ENCODE measurements at places on chromosomes 16 and 17. TPM values are rescaled to one million over a fixed set of nuclear protein-coding genes. Genes with fewer than 3 reads are reported as not detected.
A peak's percentile ranks its signal among the peaks of the same experiment; 100 is the strongest.

DNA sequence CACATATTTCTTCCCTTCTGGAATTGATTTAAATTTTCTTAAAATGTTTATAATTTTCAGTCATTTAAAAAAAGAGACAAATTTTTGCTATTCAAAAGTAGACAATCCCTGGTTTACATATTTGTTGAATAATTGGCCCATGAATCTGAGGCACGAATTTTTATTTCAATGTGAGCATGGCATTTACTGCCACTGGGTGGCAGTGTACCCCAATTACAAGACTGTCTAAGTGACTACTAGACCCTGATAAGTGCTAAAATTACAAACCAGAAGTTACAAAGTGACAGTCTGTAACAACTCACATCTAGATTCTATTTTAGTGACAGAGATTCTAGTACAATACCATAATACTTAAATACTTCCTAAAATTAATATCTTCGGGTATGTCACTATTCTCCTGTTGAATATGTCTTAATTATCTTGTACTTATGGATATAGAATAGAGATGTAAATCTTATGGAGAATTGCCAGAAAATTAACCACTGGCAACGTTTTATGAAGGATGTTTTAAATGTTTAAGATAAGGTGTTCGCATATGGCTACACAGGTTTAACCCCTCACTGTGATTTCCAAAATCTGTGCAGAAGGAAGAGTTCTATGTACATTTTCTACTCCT, 235.8 kb downstream of the MAP2K4 start:
- no peaks in the 10 kb centered on the region for H3K36me3 ChIP-seq
- no peak for DNase-seq
- H3K27ac ChIP-seq = no peak overlapping the region
- no peaks in the 10 kb centered on the region for H3K27me3 ChIP-seq
- H3K4me3 ChIP-seq = no peak overlapping the region
- no peaks in the 10 kb centered on the region for H3K4me1 ChIP-seq

GRCh38 chr17:13350466-13350865, 251.3 kb downstream of the HS3ST3A1 start:
- H3K27me3 ChIP-seq = no peaks in the 10 kb centered on the region
- no peak for DNase-seq

- peak overlapping the region; percentile 98 for H3K4me3 ChIP-seq
- peaks cover 9% of the 10 kb centered on the region for H3K4me1 ChIP-seq
- no peaks in the 10 kb centered on the region for H3K36me3 ChIP-seq
- peak overlapping the region; percentile 100 for H3K27ac ChIP-seq
These were observed 775 bp downstream of the CYTH1 start for GRCh38 chr17:78781104-78781892.

Gene CLEC19A
- total RNA-seq = not detected

GRCh38 chr16:80123189-80123588, 417.6 kb upstream of the DYNLRB2 start:
- H3K27me3 ChIP-seq = no peaks in the 10 kb centered on the region
- no peaks in the 10 kb centered on the region for H3K36me3 ChIP-seq
- no peak overlapping the region for H3K4me3 ChIP-seq
- DNase-seq = no peak
- no peak overlapping the region for H3K27ac ChIP-seq

- no peak for DNase-seq
- H3K36me3 ChIP-seq = no peaks in the 10 kb centered on the region
- H3K4me3 ChIP-seq = no peak overlapping the region
- peaks cover 7% of the 10 kb centered on the region for H3K4me1 ChIP-seq
These were observed 39.2 kb downstream of the KSR1 start for GRCh38 chr17:27495460-27495859.

GRCh38 chr17:70609566-70609965, 440.2 kb downstream of the KCNJ2 start:
- H3K27me3 ChIP-seq = no peaks in the 10 kb centered on the region
- no peak overlapping the region for H3K4me3 ChIP-seq
- no peaks in the 10 kb centered on the region for H3K4me1 ChIP-seq
- no peaks in the 10 kb centered on the region for H3K36me3 ChIP-seq

DNA sequence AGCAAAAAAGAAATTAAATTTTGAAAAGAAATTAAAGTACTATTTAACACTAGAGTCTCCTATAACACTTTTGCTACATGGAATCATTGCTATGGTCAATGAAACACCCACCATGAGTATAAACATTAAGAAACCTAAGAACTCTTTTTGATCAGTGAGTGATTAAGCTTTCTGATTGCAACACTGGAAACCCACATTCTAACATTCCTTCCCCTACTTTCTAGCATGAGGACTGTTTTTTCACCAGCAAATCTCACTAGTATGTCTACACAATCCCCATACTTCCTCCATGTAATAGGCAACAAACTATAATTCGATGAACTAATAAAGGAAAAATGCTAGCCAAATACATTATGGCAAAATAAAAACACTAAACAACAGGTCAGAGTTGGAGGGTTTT, 54.7 kb downstream of the SKAP1 start:
- no peaks in the 10 kb centered on the region for H3K36me3 ChIP-seq
- H3K27ac ChIP-seq = no peak overlapping the region
- DNase-seq = no peak
- H3K4me1 ChIP-seq = no peaks in the 10 kb centered on the region
- H3K4me3 ChIP-seq = no peak overlapping the region

- H3K4me3 ChIP-seq = no peak overlapping the region
- no peaks in the 10 kb centered on the region for H3K36me3 ChIP-seq
- H3K27ac ChIP-seq = no peak overlapping the region
- no peak for DNase-seq
These were observed 11.9 kb downstream of the STAC2 start for GRCh38 chr17:39213852-39214251.

GRCh38 chr16:22053921-22054341, 38.4 kb upstream of the VWA3A start:
- no peak overlapping the region for H3K27ac ChIP-seq
- H3K27me3 ChIP-seq = no peaks in the 10 kb centered on the region
- H3K4me3 ChIP-seq = no peak overlapping the region
- H3K4me1 ChIP-seq = no peaks in the 10 kb centered on the region

Gene GSPT1
- total RNA-seq = 33.9 TPM

- H3K4me3 ChIP-seq = no peak overlapping the region
- H3K27me3 ChIP-seq = no peaks in the 10 kb centered on the region
- no peaks in the 10 kb centered on the region for H3K36me3 ChIP-seq
- H3K27ac ChIP-seq = no peak overlapping the region
These were observed 8.5 kb downstream of the CCL18 start for GRCh38 chr17:36072431-36073121.

Gene NHLRC4
- total RNA-seq = 1.7 TPM

Gene CDR2L
- total RNA-seq = 80.7 TPM

DNA sequence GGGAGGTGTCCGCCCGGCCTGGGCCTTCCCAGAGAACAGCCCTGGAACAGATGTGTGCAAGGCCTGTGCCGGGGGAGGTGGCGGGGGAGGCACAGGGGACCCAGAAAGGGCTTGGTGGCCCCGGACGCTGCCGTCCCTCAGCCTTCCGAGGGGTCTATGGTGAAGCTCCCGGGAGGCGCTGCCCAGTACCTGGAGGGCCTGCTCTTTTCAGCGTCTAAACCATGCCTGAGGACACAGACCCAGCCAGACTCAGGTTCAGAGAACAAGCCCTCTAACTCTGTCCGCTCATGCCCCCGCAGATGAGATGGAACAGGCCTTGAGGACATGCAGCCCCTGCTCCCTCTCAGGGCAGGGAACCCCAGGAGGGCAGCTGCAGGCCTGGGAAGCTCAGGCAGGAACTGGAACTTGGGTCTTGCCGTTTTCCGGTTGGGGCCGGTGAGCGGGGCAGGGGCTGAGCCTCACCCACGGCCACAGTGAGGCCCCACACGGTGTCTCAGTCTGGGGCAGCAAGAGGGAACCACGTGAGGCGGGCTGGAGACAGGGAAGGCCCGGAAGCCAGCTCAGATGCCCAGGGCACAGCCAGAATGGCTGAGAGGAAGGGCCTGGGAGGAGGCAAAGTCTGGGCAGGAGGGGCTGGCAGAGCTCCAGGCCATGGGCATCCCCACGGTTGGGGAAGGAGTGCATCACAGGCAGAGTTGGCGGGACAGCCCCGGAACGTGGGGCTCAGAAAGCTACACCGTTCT, 12.5 kb downstream of the SLC16A3 start:
- peaks cover 33% of the 10 kb centered on the region for H3K4me1 ChIP-seq
- H3K4me3 ChIP-seq = no peak overlapping the region
- H3K36me3 ChIP-seq = no peaks in the 10 kb centered on the region
- H3K27ac ChIP-seq = peak overlapping the region; percentile 48
- H3K27me3 ChIP-seq = no peaks in the 10 kb centered on the region

DNA sequence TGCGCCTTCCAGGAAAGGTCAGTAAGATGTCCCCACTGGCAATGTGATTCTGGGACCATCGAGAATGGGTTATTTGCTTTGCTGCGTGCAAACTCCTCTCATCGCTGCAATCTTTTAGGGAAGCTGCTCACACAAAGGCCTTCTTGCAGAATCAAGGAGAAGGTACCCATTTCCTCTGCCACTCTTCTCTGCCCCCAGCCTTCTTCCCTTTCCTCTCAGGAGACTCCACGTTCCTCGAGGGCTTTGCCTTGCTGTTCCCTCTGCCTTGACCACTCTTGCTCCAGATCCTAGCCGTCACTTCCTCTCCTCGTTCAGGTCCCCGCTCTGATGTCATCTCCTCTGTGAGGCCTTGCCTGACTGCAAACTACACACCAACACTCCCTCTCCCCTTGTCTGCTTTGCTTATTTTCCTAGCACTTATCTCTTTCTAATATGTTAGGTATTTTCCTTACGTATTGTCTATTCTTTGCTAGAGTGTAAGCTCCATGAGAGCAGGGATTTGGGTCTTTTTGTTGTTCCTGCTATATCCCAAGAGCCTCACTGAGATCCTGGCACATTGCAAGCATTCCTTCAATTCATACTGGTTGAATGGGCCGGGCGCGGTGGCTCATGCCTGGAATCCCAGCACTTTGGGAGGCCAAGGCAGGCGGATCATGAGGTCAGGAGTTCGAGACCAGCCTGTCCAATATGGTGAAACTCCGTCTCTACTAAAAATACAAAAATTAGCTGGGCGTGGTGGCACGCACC, 5.3 kb upstream of the CRK start:
- H3K4me3 ChIP-seq = no peak overlapping the region
- no peak overlapping the region for H3K27ac ChIP-seq
- H3K36me3 ChIP-seq = no peaks in the 10 kb centered on the region
- H3K27me3 ChIP-seq = no peaks in the 10 kb centered on the region
- DNase-seq = no peak
- peaks cover 11% of the 10 kb centered on the region for H3K4me1 ChIP-seq

Gene GPR142
- 0.85 TPM for total RNA-seq

Gene GDPD3
- 9.1 TPM for total RNA-seq

- H3K4me3 ChIP-seq = no peak overlapping the region
- H3K27ac ChIP-seq = no peak overlapping the region
- H3K4me1 ChIP-seq = no peaks in the 10 kb centered on the region
- no peak for DNase-seq
- H3K36me3 ChIP-seq = no peaks in the 10 kb centered on the region
These were observed 159.5 kb downstream of the SHISA9 start for GRCh38 chr16:13060932-13061331.

GRCh38 chr17:36593656-36594316, 2.1 kb downstream of the DHRS11 start:
- H3K36me3 ChIP-seq = peaks cover 15% of the 10 kb centered on the region
- H3K27ac ChIP-seq = peak overlapping the region; percentile 90
- H3K4me3 ChIP-seq = peak overlapping the region; percentile 84
- peak; percentile 63 for DNase-seq

GRCh38 chr17:65559804-65560627, 1.4 kb downstream of the AXIN2 start:
- peak overlapping the region; percentile 93 for H3K27ac ChIP-seq
- H3K4me1 ChIP-seq = peaks cover 50% of the 10 kb centered on the region
- no peak for DNase-seq
- no peaks in the 10 kb centered on the region for H3K27me3 ChIP-seq
- no peaks in the 10 kb centered on the region for H3K36me3 ChIP-seq

Gene TBKBP1
- total RNA-seq = 3.0 TPM

Gene SNAI3
- not detected for total RNA-seq

GRCh38 chr16:52460639-52461178, 86.2 kb downstream of the TOX3 start:
- DNase-seq = no peak
- no peaks in the 10 kb centered on the region for H3K36me3 ChIP-seq
- no peaks in the 10 kb centered on the region for H3K27me3 ChIP-seq
- no peak overlapping the region for H3K4me3 ChIP-seq
- no peaks in the 10 kb centered on the region for H3K4me1 ChIP-seq

GRCh38 chr17:79836972-79837887, 2.0 kb downstream of the CBX4 start:
- H3K36me3 ChIP-seq = no peaks in the 10 kb centered on the region
- peak overlapping the region; percentile 91 for H3K4me3 ChIP-seq
- peaks cover 14% of the 10 kb centered on the region for H3K27me3 ChIP-seq
- peaks cover 33% of the 10 kb centered on the region for H3K4me1 ChIP-seq
- peak overlapping the region; percentile 99 for H3K27ac ChIP-seq

DNA sequence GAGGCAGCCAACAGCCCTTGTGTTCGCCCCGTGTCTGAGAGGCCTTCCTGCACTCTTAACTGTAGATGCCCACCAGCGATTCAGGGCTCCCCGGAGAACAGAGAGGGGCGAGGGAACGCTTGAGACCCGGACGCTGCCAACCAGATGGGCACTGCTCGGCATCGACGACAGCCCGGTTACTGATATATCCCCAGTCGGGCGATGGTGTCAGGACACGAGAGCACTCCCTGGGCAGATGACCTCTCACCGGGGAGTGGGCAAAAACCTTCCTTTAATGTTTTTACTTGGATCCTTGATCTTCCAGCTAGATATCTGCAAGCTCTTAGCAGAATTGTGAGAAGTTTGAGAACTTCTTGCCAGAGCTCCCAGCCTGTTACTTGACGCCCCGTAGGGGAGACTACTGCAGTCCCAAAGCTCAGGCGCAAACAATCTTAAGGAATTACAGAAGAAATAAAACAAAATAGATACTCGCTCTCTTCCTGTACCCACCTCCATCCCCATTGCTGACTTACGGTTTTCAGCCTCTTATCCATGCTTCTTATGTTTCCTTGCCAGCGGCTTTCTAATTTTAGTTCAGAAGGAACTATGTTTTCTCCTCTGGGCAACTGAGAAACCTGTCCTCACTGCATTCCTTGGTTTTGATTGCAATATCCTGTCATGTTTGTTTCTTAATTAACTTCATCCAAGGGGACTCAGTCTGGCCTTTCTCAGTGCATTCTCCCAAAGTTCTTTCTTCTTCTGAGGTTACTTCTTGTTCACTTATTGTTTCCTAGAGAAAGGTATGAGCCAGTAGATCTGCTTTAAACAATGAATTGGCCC, 845 bp downstream of the SP2 start:
- H3K36me3 ChIP-seq = no peaks in the 10 kb centered on the region
- peaks cover 5% of the 10 kb centered on the region for H3K4me1 ChIP-seq
- H3K27ac ChIP-seq = peak overlapping the region; percentile 100
- DNase-seq = no peak
- no peaks in the 10 kb centered on the region for H3K27me3 ChIP-seq
- peak overlapping the region; percentile 94 for H3K4me3 ChIP-seq
